ENCODE measurements at places on chromosomes 3 and 15. TPM values are rescaled to one million over a fixed set of nuclear protein-coding genes. Genes with fewer than 3 reads are reported as not detected.

GRCh38 chr3:155190691-155191090, 102.8 kb downstream of the STRIT1 start:
- DNase-seq, result no peak

DNA sequence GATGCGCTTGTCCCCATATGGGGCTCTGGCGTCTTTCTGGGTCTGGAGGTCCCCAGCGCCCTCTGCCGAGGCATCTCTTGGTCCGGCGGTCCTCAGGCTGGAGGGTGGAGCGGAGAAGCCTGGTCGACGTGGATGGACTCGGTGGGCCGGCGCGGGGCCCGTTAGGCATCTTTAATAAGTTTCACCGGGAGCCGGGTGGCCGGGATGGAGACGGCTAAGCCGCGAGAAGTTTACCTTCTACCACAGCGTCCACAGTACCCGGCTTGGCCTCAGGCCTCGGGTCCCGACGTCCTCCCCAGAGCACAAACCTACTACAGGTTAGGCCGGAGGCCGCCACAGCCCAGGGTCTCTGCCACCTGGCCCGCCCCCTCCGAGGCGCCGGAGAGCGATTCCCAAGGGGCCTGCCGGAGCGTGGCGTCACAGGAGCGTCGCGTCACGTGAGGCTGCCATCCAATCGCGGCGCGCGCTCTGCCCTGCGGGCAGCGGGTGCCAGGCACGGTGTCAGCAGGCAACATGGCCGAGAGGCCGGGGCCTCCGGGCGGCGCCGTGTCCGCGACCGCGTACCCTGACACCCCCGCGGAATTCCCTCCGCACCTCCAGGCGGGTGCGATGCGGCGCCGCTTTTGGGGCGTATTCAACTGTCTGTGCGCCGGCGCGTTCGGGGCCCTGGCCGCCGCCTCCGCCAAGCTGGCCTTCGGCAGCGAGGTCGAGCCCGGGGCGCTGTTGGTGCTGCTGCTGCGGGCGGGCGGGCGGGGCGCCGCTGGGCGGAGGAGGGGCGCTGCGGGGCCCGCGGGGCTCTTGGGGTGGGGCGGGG, at the start of gene TMEM42:
Gene TMEM42 (plus strand): TSS at position 501 of the 814 bp plus-strand sequence. CDS start 13 bp downstream, at position 514.
- DNase-seq, result peak; percentile 83

- DNase-seq, result peak; percentile 55
Observed at GRCh38 chr15:52527911-52528563, 643 bp downstream of the MYO5A start.

DNA sequence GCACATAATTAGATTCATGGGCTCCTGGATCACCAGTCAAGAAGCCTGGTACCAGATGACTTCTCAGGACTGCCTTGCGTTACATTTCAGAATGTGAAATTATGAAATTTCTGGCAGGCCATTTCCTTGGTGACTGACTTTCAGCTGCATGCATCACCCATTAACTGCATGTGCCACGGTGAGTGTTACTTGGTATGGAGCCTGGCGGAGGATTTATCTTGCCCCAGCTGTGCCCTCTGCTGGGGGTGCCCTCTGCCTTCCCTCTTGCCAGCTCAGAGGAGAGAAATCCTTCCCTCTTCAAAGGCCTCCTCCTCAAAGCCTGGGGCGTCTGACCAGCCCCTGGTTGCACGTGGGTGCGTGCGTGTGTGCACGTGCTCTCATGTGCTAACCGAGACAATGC, 57.7 kb upstream of the CTSH start:
- DNase-seq, result no peak

- no peak for DNase-seq
Observed at GRCh38 chr15:39770748-39771689, 11.6 kb downstream of the FSIP1 start.

GRCh38 chr3:123034996-123035395, 7.4 kb upstream of the SEMA5B start:
- DNase-seq, result no peak

- no peak for DNase-seq
Observed at GRCh38 chr3:175620532-175620931, 761.4 kb downstream of the NAALADL2 start.

DNA sequence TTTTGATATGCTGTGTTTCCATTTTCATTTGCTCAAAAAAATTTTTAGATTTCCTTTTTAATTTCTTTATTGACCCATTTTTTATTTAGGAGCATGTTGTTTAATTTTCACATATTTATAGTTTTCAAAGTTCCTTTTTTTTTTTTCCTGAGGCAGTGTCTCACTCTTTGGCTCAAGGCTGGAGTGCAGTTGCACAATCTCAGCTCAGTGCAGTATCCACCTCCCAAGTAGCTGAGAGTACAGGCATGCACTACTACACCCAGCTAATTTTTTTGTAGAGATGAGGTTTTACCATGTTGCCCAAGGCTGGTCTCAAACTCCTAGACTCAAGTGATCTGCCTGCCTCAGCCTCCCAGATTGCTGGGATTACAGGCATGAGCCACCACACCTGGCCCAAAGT, 36.2 kb downstream of the PFN2 start:
- DNase-seq, result no peak

DNA sequence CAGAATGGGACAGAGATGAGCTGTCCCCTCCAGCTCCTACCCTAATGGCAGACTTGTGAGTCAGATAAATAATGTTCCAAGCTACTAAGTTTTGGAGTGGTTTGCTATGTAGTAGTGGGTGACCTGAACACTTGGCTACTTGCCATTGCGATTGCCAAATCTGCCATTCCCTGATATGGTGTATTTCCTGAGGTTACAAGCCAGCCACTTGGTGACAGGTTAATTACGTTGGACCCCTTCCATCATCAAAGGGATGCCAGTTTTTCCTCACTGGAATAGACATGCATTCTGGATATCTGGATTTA, 33.6 kb downstream of the MORF4L1 start:
- no peak for DNase-seq

- no peak for DNase-seq
Observed at GRCh38 chr15:65952391-65953053, 83.2 kb downstream of the RAB11A start.

- no peak for DNase-seq
Observed at GRCh38 chr3:54810401-54810800, 117.5 kb downstream of the LRTM1 start.

DNA sequence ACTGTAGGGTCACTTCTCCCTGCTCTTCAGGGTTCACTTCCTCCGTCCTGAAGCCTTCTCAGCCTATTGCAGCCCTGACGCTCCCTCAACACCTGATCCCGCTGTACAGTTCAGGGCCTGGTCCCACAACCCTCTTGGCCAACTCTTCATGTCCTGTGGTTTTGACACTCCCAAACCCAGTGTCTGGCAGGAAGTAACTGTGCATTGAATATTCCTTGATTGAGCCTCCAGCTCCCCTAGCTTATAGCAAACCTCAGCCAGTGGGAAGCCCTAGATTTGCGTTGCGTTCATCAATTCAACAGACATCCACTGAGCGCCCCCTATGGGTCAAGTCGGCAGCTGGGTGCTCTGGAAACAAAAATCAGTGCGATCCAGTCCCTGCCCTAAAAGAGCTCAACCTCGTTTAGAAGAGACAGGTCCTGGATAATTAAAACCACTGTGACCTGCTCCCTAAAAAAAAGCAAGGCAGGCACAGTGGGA, 13.5 kb downstream of the UBAP1L start:
- DNase-seq, result peak; percentile 38

GRCh38 chr3:25235466-25235865, 192.6 kb upstream of the RARB start:
- no peak for DNase-seq

- DNase-seq, result peak; percentile 76
Observed at GRCh38 chr15:27028858-27029477, 58.0 kb downstream of the GABRG3 start.

DNA sequence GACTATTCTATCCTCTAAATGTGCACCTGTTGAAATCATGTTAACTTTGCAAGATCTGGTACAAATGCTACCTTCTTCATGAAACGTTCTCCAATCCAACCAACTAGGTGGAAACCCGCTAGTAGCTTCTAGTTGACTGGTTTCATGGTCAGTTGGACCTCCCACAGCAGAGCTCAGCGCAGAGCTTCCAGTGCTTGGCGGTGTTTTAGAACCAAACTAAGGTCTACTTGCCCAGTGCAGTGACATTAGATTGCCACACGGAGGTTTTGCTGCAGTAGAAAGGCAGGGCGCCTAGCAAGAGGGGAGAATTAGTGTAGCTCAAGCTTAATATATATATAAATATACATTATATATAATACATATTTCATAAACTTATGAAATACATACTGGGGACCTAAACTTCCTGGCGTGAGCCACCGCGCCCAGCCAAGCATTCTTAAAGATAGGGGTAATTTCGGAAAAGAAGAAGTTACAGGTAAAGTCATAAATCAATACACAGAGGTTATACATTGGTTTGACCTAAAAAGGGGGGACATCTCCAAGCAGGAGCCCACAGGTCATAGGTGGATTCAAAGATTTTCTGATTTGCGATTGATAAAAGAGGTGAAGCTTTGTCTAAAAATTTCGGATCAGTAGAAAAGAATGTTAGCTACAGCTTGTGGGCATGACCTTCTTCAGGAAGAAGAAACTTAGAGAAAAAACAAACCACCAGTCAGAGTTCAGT, 2.1 kb upstream of the OXSR1 start:
- no peak for DNase-seq

- DNase-seq, result no peak
Observed at GRCh38 chr3:133884054-133884886, 11.4 kb downstream of the RAB6B start.

- DNase-seq, result peak; percentile 36
Observed at GRCh38 chr15:28896951-28897350, 11.2 kb downstream of the APBA2 start.

- DNase-seq, result no peak
Observed at GRCh38 chr3:104245981-104246380, 1120.7 kb upstream of the ALCAM start.

GRCh38 chr15:63514531-63514943, 10.1 kb downstream of the USP3 start:
- DNase-seq, result no peak

DNA sequence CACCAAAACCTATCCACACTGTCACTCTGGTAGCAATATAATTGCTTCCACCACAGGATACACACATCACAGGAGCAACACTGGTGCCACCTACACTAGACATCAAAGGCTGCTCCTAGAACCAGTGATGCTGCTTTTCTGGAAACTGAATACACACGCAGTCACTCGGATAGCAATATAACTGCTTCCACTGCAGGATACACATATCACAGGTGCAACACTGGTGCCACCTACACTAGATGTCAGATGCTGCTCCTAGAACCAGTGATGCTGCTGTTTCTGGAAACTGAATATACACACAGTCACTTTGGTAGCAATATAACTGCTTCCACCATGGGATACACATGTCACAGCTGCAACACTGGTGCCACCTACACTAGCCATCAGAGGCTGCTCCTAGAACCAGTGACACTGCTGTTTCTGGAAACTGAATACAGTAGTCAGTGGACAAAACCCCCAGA, 6.9 kb upstream of the TNFSF10 start:
- DNase-seq, result no peak

GRCh38 chr3:19070325-19070724, 78.0 kb upstream of the KCNH8 start:
- DNase-seq, result no peak

DNA sequence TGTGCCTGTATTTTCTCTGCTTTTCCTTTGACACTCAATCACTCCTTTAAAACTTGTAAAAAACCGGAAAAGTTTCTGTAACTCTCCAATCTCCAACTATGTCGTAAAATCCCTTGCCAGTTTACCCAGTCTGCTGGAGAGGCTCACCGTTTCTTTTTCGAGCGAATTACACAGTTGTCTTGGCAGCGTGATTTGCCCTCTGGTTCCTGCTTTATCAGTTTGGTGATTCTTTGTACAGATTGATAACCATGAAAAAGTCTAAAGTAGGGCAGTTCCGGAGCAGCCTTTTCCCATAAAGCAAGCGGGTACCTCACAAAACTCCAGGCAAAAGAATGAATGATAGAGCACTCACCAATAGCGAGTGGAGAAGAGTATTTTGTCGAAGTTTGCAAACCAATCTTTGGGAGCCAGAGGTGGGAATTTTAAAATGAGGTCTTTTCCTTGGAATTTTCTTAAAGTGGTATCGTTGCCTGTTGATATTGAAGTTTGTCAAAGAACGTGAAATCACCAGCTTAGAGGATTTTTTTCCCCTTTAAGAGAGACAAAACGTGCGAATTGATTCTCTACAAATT, at the start of gene TTC23:
Gene TTC23 (minus strand): TSS at position 312 of the 572 bp plus-strand sequence. CDS start 20,869 bp downstream, outside the sequence.
- DNase-seq, result peak; percentile 11

GOLGA8S gene
- not detected for total RNA-seq

SLC27A2 gene
- total RNA-seq, result 1.4 TPM

GOLGA8A gene
- total RNA-seq, result 29.6 TPM

ESYT3 gene
- 0.31 TPM for total RNA-seq

OR5K2 gene
- not detected for total RNA-seq

PDZRN3 gene
- 59.3 TPM for total RNA-seq

TMEM40 gene
- not detected for total RNA-seq

PRR20G gene
- not detected for total RNA-seq

Data from occipital lobe (tissue), 3 donors.